Stimulated activated CD4-positive, alpha-beta T cell treated with anti-CD3 and anti-CD28 coated beads, Interleukin-1b, Interleukin-23, amount 100 ng/mL, for 1 hour (primary cell): ENCODE measurements at places on chromosomes 6 and 20.
A peak's percentile ranks its signal among the peaks of the same experiment; 100 is the strongest.

GRCh38 chr6:158259845-158260244 is 52.4 kb upstream of the TULP4 start:
- no peak for DNase-seq

DNA sequence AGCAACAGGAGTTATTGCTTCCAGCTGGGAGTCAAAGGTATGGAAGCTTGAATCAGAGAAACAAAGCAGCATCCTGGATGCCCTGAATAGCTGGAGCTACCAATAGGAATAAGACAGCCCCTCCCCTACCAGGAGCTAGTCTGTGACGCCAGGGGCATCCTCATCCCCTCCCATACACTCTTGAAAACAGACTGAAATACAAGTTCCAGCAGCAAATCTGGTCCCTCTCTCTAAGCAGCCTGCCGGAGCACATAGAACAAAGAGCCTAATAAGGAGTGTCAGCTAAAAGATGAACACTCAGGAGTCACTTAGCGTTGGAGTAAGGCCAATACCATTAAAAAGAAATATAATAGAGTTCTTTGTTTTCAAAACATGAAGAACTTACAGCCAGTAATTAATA is 25.6 kb downstream of the FILIP1 start:
- no peak for DNase-seq

DNA sequence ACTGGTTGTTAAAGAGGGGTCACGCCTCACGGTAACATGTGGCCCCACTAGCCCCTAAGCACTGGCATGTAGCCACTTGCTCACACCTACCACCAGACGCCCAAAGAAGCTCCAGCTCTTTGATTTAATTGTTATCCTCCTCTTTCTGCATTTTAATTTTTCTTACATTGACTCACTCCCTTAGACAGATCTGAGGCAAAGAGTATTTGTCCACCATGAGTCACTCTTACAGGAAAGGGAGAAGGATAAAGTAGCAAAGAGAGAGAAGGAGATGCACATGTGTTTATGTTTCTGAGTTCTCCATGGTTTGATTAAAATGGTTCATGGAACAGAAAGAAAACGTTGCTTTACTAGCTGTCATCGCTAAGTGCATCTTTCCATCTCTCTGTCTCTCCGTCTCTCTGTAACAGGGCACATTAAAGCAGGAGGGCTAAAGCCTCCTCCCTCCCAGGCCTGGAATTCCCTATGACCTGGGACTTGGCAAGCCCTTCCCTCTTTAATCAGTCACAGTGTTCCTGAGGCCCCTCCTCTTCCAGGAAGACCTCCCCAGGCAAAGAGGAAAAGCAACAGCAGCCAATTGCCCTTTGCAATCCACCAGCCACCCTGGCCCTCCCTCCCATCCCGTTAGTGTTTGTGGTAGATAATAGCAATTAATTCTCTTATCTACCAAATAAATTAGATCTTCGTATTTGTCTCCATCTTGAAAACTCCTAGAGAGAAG is 112.8 kb upstream of the TSHZ2 start:
- DNase-seq: no peak

GRCh38 chr20:13492001-13492481 is 146.7 kb downstream of the TASP1 start:
- DNase-seq: no peak

GRCh38 chr6:83767033-83767432 is 58.1 kb upstream of the SNAP91 start:
- DNase-seq: no peak

DNA sequence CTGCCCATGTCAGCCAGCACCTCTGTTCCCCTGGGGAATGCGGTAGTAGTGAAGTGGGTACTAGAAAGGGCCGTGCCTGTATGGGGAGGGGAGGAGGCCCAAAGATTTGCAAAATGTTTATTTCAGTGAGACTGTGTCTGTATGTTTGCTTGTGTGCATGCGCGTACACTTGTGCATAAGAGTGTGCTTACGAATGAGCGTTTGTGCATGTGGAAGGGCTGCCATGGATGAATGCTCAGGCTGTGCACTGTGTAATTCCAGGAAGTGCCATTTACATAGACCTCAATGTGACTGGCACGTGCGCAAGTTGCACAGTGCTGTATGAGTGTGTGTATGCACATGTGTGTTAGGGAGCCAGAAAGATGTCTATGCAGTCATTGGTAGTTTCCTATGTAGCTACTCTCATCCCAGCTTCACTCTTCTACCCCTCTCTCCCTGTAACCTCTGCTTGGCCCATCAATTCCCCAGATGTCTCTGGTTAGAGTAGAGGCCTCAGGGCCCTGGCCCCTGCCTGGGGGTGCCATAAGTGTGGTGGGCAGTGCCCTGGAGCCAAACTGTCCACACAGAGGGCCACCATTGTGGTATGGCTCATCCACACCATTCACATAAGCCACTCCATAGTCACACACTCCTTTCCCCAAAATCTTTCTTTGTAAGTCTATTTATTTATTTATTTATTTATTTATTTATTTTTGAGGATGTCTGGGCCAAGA is 26.8 kb upstream of the SLC22A7 start:
- no peak for DNase-seq

DNA sequence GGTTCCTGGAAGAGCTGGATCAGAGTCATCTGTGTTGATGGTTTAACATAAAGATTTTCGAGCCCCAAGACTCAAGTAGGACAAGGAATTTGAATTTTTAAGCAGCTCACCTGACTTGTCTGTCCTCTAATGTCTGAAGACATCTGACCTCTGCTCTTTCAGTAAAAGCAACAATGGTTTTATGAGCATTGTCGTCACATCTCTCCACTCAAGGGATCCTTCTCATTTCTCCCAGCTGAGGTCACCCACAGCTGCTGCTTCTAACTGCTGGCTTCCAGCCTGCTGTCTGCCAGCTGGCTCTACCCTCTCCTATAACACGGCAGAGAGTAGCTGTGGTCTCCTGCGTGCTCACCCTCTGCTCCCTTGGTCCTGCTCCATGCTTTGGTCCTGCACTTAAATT is 24.7 kb upstream of the HDAC2 start:
- no peak for DNase-seq

GRCh38 chr6:27157459-27158315 is 89.8 kb upstream of the PRSS16 start:
- peak; percentile 53 for DNase-seq

DNA sequence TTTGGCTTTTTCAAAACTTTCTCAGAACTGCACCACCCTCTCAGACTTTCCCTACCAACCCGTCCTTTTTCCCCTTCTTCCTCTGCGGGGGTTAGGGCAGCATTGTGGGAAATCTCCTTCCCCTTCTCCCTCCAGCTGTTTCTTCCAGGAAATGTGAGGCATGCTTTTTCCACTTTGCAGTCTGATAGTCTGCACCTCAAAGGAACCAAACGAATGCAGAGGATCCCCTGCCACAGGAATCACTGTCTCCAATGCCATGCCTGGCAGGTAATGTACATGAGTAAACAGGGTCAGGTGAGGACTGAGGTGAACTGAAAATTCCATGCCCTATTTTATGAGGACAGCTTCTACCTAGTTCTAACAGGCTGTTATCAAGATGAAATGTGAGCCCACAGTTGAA is 218.4 kb downstream of the BCAS1 start:
- DNase-seq: no peak

- DNase-seq: no peak
These were observed 258.7 kb upstream of the ID4 start for GRCh38 chr6:19578481-19578880.

- no peak for DNase-seq
These were observed 183.9 kb downstream of the SYNDIG1 start for GRCh38 chr20:24653306-24653705.

DNA sequence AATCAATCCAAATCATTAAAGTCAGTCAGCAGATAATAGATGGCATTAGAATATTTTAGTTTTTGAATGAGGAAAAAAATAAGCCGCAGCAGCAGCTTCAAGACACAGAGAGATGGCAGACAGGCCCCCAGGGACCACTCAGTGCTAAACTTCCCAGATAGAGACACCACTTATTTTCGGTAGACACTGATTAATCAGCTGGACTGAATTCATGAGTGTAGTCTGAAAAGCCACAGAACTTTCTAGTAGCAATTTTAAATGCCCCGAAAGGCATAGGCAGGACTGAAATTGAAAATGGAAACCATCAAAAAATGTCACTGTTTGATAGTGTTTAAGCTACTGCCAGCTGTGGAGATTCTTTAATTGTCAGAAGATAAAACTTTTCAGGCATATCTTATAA is 3.1 kb upstream of the CLDN20 start:
- no peak for DNase-seq

DNA sequence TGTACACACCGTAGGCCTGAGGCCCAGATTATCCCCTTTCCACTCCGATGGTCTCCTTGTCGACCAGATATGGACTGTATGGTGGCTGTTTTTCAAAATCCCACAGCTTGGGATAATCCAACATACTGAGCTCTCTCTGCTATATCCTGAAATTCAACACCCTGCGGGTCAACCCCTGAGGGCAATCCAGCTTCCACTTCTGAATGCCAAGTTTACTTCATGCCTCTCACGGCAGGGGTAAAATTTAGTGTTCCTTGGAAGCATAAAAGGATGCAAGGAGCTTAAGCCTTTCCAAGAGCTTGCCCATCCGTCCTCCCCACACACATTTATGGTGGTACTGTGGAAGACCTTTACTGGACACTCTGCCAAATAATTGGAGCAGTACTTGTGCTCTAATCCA is 90.7 kb downstream of the PLG start:
- DNase-seq: no peak

GRCh38 chr6:105561486-105561885 is 158.6 kb upstream of the PREP start:
- DNase-seq: no peak

GRCh38 chr20:47605673-47606413 is 104.2 kb downstream of the NCOA3 start:
- DNase-seq: no peak

GRCh38 chr6:48318670-48319069 is 207.7 kb upstream of the PTCHD4 start:
- DNase-seq: no peak

DNA sequence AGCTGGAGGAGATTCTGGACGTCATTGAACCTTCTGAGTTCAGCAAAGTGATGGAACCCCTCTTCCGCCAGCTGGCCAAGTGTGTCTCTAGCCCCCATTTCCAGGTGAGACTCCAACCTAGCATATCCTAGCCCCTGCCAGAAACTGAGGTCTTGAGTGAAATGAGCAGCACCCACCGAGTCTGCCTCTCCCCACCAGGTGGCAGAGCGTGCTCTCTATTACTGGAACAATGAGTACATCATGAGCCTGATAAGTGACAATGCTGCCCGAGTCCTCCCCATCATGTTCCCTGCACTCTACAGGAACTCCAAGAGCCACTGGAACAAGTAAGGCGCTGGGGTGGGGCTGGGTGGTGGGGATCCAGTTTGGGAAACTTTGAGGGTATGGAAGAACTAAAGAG is 4.6 kb downstream of the MEA1 start:
- DNase-seq: no peak

GRCh38 chr6:163600781-163601180 is 186.3 kb downstream of the QKI start:
- DNase-seq: no peak

GRCh38 chr20:22402550-22402949 is 181.8 kb downstream of the FOXA2 start:
- no peak for DNase-seq

DNA sequence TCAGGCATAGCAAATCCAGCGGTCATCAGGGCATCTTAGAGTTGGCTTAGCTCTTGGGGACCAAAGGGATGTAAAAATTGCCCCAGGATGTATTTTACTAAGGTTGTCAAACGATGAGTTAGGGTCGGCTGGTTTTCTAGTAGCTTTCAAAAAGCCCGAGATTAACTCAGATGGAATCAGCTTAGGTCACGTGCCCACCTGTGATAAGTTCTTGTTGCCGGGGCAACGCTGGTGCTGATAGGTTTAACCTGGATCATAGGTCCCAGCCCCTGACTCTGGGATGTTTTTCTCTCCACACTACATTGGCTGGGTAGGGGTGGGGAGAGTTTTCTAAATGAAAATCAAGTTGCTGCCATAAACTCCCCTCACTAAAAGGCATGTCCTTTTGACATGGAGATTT is 257.3 kb upstream of the SULF2 start:
- no peak for DNase-seq

DNA sequence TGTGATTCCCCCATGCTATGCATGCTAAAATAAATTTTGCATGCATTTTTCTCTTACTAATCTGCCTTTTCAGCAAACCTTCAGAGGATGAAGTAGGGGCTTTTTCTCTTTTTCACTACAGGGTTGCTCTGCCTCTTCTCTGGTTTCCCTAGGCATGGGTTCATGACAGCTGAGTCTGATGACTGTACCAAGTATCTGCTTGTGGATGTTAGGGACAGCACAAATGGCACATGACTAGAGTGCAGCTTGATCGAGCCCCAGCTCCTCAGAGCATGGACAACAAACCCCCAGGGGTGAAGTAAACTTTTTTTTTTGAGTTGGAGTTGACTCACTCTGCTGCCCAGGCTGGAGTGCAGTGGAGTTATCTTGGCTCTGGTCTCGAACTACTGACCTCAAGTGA is 57.1 kb upstream of the GCM1 start:
- DNase-seq: no peak
